ENCODE measurements at places on chromosomes 5 and 9. TPM values are rescaled to one million over a fixed set of nuclear protein-coding genes. Genes with fewer than 3 reads are reported as not detected.

DNA sequence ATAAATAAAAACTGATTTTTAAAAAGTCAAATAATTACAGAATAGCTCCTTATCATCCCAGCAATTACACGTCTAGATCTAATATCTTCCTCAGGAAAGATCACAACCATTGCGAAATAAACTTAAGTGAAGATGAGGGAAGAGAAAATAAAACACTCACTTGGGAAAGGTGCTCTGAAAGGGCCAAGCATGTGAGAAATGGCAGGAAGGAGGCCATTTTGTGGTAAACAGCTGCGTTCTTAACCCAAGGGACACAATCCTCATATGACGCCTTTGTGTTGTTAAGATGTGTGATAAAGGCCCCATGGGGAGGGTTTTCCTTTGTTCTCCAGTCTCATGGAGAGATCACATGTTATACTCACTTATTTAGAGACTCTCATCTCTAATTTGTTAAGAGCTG is 32.5 kb downstream of the JAKMIP2 start:
- no peak for DNase-seq

- DNase-seq = no peak
These were observed 1.1 kb downstream of the FKBP15 start for GRCh38 chr9:113219969-113220368.

GRCh38 chr9:99040911-99041582 is 63.9 kb upstream of the TGFBR1 start:
- DNase-seq = no peak

CCNJL gene
- 23.1 TPM for total RNA-seq

All from progenitor cell of endocrine pancreas (in vitro differentiated cells).